Stimulated activated CD8-positive, alpha-beta memory T cell treated with anti-CD3 and anti-CD28 coated beads, Interleukin-7, amount 100 ng/mL, for 1 hour (primary cell): ENCODE measurements at places on chromosomes 2 and 18.

- DNase-seq = no peak
These were observed 94.9 kb downstream of the FHOD3 start for GRCh38 chr18:36392164-36392978.

GRCh38 chr2:104286841-104287240 lies 567.1 kb upstream of the POU3F3 start:
- DNase-seq = no peak

DNA sequence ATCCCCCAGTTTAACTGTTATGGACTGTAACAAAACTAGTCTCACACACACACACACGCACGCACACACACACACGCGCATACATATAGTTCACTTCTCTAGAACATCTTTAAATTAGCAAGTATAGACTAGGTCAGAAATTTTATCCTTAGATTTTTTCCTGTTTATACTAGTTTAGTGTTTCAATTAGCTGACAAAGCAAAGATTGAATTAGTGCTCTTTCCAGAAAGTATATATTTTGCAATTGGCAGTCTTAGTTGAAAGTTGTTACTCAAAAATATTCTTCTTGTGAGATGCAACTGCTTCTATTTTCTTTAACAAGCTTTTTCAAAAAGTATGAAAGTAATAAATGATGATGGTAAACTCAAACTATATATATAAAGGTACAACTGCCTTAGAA lies 22.5 kb downstream of the PLEKHA3 start:
- DNase-seq = no peak

- no peak for DNase-seq
These were observed 194.3 kb downstream of the PLCL1 start for GRCh38 chr2:197998702-197999101.

DNA sequence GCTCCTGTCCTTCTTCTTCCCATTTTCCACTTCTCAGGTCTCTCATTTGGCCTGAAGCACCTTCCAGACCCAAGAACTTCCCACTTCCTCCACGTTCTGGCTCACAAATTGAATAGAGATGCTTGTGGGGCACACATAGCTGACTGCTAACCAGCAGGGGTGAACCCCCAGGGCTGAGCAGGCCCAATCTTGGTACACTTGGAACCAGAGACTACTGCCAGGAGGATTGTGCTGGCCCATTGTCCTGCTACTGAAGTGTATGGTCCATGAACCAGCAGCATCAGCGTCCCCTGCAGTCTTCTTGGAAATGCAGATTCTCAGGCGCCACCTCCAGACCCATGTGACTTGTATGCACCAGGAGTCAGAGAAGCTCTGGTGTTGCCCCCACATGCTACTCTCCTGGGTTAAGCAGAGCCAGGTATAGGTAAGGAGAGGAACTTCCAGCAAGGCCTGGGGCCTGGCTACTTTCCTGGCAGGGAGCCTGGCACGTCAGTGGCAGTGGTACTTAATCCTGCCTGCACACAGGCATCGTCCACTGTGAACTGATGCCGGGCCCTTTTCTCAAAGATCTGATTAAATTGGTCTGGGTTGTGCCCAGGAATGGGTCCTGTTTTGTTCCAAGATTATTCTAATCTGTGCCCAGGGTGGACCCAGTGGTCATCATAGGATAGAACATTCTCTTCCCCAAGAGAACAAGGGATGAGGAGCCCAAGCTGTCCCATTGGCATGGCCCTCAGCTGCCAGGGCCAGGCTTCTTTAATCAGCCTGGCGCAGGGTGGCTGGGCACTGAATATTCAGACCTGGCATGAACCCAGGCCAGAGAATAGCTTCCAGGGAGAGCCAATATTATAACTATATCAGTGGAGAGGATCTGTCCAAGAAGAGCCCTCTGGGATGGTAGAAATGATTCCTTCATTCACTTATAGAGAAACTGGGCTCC lies 248.7 kb downstream of the SOX11 start:
- DNase-seq = no peak

DNA sequence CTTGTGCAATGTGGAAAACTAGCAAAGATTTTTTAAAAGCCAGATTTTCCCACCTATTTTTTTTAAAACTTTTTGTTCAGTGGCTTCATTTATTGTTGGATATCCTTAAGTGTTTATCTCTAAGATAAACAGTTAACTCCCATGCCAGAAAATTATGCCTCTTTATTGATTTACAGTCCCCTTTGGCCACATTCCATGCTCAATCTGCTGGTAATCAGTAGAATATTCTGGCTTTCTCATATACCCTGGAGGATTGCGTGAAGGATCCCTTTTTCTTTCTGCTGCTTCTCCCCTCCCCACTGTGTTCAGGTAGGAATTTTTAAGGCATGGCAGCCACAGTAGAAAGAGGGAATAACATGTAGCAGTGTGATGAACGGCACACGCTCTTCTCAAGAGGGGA lies 2.6 kb downstream of the GRHL1 start:
- DNase-seq = no peak

- DNase-seq = no peak
These were observed 67.2 kb downstream of the MBP start for GRCh38 chr18:77065221-77065981.

DNA sequence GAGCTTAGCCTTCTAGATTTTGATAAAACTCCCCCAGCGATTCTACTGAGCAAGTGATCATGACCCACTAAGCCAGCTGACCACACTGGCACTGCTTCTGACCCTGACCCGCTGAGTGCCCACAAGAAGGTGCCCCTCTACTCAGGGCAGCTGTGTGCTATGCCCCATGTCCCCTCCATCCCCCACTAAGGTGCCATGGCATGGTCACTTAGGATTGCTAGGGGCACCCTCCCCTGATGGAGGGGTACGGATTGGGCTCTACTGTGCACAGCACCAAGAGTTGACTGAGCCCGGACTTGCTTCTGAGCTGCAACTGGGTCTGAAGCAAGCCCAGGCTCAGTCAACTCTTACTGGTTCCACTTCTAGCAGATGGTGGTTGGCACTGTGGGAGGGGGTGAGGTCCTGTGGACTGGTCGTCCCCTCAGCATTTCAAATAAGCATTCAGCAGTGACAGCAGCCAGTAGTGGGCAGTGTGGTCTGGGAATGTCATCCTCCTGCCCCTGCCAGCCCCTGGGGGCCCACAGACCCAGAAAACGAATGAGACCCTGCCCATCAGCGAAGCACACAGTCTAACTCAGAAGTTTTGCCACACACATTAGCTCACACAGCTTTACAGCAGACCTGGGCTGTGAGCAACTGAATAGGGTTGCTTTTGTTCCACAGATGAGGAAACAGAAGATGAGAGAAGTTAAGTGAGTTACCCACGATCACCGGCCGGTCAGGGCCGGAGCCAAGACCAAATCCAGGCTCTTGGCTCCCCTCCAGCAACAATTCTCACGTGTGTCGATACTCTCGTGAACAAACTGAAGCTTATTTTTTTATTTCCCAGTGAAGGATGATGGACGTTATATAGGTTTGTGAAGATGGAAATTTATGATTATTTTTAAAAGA lies 52.1 kb upstream of the FOSL2 start:
- no peak for DNase-seq

GRCh38 chr2:209074711-209075110 lies 349.1 kb upstream of the MAP2 start:
- no peak for DNase-seq

DNA sequence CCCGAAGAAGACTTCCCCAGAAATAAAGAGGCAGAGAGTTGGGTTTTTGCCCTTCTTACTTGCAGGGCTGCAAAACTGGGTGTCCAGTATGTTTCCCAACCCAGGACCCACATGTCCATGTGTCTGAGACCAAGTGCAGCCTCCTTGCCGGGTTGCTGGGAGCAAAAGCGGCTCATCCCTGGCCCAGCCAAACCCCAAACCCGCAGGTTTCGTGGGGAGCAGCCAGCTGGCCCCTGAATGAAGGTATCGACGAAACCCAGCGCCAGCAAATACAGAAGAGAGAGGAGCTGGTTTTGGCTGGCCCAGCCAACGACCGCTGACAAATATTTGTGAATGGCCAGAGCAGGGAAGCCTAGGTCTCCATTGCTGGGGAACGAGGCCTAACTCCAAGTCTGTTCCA lies 197.1 kb downstream of the SMAD7 start:
- DNase-seq = no peak

- DNase-seq = no peak
These were observed 153.0 kb downstream of the ZFP36L2 start for GRCh38 chr2:43073401-43073825.

GRCh38 chr2:120858361-120859106 lies 122.9 kb downstream of the GLI2 start:
- DNase-seq = no peak

- no peak for DNase-seq
These were observed 5.6 kb downstream of the DNAJB2 start for GRCh38 chr2:219284501-219285372.

DNA sequence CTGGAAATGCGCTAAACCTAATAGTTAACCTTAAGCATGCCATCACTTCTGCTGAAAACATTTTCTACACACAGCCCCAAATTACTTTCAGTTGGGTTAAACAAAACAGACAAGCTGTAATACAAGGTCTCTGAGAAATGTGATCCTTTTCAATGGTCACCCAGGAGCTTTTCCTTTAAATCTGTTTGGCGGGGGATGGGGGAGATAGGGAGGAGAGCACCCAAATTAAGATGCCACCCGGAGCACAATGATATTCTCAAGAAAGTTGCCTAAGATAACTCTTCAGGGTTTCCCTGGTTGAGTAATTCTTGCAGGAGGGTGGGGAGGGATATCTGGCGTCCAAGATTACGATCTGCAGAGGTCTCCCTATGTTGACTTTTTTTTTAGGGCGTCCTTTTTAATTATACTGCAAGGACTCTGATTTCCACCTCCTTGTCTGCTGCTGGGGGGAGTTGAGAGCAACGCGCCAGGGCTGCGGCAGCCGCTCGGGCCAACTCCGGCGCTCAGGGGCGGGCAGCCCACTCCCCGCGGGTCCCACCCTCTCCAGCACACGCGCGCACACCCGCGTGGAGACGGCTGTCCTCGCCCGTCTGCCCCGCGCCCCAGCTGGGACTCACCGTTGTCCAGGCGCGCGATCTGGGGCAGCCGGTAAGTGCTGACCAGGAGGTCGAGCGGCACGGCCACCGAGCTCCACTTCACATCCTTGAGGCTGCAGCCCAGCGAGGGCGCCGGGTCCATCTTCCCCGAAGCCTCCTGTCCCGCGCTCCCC lies 807 bp downstream of the GAREM1 start:
- no peak for DNase-seq
